AML-193 (cell line): ENCODE measurements at places on chromosomes 3 and 15.

DNA sequence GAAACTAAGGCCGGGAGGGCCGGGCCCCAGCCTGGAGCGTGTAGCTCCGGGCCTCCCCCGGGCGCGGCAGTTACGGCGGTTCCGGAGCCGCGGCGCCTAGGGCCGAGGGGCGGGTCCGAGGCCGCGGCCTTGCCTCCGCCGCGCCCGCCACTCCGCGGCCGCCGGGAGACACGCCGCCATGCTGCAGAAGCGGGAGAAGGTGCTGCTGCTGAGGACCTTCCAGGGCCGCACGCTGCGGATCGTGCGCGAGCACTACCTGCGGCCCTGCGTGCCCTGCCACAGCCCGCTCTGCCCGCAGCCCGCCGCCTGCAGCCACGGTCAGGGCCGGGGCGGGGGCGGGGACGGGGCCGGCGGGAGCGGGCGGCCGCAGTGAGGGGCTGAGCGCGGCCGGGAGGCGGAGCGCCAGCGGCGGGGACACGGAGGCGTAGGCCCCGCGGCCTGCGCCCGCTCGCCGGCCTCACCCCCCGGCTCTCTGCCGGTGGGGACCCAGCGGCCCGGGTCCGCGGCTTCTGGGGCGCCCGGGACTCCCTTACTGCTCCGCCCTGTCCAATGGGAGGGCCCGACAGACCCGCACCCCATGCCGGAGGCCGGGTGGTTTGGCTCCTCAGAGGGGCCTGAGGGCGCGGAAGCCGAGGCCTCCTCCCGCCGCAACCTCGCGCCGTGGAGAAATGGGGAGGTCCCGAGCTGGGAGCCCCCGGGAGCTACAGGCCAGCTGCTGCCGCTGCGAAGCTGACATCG is at the start of gene DIS3L:
DIS3L (plus strand) TSS at position 150 of the 738 bp plus-strand sequence; CDS start at position 179, 29 bp downstream.
- peak; percentile 65 for DNase-seq

- DNase-seq, result no peak
Measured at GRCh38 chr3:198070871-198071270, 110.9 kb downstream of the LMLN start.

DNA sequence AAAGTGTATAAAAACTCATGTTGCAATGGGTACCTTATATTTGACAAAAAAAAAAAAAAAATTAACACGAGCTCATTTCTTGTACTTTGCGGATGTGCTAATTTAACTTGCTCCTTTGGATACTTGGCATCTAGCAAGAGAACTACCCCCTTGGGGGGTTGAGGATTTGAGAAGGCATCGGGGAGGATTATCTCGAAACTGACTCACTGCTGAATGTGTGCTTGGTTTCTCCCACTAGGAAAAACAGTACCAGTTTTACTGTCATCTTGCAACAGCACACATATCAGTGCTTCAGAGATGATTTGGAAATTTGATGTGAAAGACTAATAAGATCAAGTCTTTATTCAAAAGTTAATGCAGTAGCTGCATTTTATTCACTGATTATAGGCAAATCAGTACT is 891 bp downstream of the EXOG start:
- DNase-seq, result no peak

DNA sequence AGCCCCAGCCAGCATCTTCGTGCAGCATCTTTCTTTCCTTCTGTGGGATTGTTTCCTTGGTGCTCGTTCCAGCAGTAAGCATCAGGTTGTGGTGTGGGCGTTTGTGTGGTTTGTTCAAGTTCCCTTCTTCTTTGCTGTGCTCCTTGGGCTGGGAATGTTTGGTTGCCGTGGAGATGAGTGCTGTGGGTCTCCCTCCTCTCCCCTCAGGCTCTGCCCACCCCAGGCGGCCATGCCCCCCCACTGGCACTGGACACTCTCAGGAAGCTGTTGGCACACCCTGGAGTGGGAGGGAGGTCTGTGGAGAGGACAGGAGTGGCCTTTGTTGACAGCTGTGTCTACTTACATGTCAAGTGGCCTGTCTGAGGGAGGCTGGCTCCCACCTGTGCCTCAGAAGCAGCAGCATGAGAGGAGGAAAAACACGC is 46.5 kb upstream of the SACM1L start:
- no peak for DNase-seq

GRCh38 chr3:16614033-16615031 is 9.1 kb upstream of the DAZL start:
- DNase-seq, result no peak

GRCh38 chr15:41554915-41555314 is 4.1 kb upstream of the TYRO3 start:
- DNase-seq, result no peak

- peak; percentile 26 for DNase-seq
Measured at GRCh38 chr15:63870043-63870394, 36.3 kb upstream of the HERC1 start.

GRCh38 chr3:149575961-149576564 is 81.8 kb downstream of the WWTR1 start:
- DNase-seq, result no peak

DNA sequence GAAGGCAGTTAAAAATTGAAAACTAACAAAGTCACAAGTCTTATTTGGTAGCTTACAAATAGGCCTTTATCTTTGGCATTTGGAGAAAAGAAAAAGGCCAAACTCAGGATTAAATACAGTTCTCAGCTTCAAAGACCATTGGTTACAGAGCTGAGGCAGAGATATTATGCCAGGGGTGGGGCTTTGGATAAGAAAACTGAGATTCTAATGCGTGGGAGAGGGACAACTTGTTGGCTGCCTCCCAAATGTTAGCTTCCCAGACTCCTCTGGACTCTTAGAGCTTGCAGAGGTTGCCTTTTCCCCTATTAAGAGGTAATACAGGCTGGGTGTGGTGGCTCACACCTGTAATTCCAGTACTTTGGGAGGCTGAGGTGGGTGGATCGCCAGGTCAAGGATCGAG is 231.8 kb downstream of the SQOR start:
- DNase-seq, result no peak

- peak; percentile 85 for DNase-seq
Measured at GRCh38 chr15:45048794-45049631, 26.0 kb downstream of the SORD start.

GRCh38 chr3:64956711-64957325 is 269.0 kb upstream of the ADAMTS9 start:
- no peak for DNase-seq

DNA sequence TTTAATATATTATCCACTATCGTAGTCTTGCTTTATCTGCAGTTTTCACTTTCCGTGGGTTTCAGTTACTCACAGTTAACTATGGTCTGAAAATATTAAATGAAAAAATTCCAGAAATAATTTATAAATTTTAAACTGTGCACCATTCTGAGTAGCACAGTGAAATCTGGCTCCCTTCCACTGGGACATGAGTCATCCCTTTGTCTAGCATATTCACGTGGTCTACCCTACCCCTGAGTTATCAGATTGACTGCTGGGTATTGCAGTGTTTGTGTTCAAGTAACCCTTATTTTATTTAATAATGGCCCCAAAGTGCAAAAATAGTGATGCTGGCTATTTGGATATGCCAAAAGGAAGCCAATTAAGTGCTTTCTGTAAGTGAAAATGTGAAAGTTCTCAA is 539.5 kb upstream of the AGTR1 start:
- no peak for DNase-seq

- no peak for DNase-seq
Measured at GRCh38 chr3:119588112-119588511, 8.8 kb downstream of the ADPRH start.

DNA sequence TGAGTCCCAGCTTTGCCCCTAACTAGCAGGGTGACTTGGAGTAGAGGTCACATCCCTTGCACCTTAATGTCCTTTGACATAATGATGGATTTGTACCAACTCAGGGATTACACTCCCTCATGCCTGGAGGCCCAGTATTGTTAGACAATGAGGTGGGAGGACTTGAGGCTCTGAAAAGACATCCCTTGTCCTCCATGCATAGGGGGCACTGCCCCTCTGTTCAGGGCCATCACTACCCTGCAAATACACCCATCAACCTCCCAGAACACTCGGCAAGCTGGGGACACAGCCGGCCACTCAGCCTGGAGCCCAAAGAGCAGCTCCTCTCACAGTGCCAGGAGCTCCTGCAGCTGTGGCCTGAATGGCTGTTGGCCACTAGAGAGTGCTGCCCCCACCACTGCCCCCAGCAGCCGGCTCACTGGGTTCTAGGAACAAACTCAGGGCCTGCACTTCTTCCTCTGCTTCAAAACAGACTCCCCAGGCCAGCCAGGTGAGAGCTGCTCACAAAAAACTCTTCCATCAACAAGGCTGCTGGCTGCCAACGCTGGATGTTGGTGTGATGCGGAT is 90.2 kb downstream of the GABRB3 start:
- no peak for DNase-seq

DNA sequence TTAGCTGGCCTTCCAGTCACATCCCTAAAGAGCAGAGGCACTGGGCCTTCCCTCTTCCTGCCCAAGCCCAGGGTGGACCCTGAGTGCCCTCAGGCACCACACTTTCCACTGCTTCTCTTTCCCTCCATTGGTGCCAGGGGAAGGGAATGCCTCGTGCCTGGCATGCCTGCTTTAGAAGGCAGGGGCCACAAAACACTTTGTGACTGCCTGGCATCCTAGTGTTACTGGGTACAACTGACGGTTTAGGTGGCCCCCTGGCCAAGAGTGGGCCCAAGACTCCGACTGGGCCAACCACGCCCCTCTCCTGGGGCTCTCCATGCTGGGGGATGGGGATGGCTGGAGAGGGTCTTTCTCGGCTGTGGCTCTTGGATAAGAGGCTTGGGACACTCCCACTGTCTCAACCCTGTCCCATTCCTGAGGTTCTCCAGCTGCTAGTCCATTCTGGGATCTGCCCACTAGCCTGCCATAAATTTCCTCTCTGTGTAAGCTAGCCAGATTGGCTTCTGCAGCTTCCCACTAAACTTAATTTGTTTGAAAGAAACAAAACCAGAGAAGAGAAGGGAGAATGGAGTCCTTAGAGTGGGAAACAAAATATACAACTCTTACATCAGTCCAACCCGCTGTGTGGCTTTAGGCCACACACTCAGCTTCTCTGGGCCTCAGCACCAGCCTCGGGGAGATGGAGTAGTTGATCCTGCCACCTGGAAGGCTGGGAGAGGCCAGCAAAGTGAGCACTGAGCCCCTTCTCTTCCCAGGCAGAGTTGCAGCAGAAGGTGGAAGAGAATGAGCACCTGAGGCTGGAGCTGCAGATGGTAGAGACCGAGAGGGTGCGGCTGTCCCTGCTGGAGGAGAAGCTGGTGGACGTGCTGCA is 24.1 kb upstream of the GP9 start:
- no peak for DNase-seq

DNA sequence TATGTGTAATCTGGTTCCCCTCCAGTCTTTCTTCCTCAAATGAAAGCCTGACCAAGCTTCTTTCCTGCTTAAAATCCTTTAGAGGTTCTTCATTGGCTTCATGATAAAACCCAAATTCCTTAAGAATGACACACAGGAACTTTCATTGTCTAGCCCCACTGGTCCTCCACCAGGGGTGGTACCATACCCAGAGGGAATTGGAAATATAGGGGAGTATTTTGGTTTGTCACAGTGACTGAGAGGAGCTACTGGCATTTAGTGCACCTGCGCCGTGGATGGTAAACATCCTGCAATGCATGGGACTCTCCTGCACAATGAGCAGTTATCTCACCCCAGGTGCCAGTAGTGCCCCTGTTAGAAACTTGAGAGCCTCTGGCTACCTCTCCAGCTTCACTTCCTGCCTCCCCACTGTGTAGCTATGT is 10.8 kb downstream of the ZWILCH start:
- DNase-seq, result no peak

DNA sequence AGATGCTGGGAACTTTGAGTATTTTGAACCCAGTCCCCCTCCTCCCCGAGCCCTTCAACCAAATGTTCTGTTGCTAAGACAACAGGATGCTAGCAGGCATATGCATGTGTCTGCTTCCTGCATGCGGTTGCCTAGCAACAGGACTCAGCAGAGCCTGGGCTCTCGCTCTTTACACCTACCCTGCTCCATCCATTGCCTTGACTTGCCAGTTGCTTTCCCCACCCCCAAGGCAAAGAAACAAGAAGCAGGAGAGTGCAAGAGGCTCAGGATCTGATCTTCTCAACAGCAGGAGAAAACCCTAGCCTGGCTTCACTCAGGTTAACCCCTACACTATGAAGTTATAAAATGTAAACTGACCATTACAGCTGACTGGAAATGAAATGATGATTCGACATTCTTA is 393.0 kb downstream of the IGSF11 start:
- DNase-seq, result no peak

DNA sequence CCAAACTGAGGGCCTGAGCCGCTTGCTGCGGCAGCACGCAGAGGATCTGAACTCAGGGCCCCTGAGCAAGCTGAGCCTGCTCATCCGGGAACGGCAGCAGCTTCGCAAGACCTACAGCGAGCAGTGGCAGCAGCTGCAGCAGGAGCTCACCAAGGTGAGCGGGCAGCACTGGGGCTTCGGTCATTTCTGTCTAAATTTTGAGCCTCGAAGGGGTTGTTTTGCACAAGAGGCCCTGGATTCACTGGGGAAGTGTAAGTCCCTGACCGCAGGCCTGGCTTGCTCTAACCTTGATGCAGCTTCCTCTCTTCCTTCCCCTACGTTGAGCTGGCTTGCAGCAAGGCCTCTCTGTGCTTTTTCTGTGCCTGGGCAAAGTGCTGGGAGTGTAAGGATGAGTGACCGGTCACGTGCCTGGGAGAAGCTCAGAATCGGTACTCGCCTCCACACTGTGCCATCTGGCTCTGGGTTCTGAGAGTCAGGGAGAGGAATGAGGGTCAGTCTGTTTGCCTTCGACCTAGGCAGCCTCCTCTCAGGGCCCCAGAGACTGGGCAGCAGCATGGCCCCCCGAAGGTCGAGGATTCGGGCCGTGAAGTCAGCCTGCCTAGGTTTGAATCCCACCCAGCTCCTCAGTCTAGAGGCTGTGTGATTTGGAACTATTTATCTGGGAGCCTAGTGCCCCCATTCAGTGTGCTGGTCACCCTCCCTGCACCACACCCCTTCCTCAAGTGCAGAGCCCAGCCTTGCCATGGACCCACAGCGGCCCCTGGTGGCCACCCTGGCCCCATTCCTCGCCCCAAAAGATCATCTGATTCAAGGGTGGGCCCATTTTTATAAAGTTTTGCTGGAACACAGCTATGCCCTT is 1.4 kb downstream of the FES start:
- DNase-seq, result peak; percentile 87

DNA sequence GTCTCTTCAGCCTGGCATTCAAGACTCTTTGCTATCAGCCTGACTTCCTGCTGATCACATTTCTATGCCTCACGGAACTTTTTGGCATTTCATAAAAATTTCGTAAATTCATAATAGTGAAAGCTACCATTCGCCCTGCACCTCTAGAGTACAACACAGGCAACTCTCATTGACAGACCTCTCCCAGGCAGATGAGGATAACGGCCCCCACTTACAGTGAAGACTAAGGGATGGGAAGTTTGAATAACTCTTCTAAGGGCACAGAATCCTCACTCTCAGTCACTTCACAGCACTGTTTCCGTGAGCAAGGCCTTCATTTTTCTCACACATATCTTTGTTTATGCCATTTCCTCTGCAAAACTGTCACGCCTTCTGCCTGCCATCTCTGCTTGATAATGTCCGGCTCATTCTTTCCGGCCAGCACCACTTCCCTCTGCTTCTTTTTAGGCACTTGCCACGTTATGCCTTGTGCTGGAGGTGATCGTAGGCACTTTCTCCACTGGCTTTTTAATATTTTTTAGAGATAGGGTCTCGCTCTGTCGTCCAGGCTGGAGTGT is 224.1 kb upstream of the HES1 start:
- no peak for DNase-seq
